ENCODE measurements at places on chromosomes 16 and 17.
A peak's percentile ranks its signal among the peaks of the same experiment; 100 is the strongest.

DNA sequence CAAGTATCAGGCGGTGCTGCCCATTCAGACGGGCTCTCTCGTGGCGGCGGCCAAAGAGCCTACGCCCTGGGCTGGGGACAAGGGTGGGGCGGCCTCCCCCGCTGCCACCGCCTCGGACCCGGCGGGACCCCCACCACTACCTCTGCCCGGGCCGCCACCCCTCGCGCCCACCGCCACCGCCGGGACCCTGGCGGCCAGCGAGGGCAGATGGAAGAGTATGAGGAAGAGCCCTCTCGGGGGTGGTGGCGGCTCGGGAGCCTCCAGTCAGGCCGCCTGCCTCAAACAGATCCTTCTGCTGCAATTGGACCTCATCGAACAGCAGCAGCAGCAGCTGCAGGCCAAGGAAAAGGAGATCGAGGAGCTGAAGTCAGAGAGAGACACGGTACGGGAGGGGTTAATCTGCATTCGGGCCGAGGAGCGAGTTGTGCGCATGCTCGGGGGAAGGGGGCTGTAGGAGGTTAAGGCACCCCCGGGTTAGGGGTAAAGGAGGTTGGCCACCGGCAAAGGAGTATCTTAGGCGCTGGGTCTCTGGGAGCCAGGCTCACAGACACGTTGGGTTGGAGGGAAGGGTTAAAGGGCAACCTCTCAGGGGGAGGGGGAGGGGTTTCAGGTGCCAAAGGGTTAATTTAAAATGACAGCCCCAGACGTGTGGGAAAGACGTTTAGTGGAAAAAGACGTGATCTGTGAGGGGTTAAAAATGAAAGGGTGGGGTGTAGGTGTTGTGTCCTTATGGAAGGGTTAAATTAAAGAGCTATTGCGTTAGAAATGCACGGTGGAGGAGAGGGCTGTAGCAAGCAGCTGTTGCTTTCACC is 1.4 kb downstream of the MSL1 start:
- DNase-seq, result peak; percentile 71

DNA sequence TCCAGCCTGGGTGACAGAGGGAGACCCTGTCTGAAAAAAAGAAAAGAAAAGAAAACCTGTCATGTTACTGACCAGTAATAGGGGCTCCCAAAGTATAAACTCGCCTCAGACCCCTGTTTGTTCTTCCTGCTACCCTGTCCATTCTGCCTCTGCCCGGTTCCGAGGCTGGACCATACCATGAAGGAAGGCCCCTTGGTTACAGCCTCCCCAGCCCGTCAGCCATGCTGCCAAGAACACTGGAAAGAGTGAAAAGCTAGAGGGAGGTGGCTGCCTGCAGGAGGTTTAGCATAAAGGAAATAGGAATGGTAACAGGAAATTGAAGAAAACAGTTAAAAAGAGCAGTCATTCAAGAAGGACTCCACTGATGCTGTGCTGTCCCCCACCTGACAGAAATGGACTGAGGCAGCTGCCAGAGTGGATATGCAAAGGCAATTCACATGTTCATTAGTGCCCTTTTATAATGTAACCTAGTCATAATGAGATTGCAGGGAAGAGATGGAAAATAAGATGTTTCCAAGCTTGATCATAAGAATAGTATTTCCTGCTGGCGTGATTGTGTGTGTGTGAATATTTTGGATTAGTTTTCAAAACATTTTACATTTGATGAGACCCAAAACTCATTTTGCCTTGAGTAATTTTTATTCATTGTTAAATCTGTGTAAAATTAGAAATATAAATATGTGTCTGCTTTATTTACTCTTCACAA is 102.6 kb downstream of the GOSR1 start:
- DNase-seq, result no peak

DNA sequence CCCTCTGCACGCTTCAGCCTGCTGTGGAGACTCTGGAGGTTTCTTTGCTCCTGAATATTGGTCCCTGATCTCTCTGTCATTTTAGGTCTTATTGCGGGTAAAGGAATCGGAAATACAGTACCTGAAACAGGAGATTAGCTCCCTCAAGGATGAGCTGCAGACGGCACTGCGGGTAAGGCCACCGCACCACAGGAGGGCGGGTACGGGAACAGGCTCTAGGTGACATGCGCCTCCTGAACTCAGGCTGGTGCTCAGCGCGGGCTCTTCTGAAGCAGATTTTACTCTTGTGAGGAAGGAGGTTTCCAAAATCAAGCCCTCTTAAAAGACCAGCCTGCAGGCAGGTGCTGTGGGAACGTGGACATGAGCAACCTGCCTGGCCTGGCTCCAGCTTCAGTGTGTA is 29.8 kb downstream of the PLD6 start:
- DNase-seq, result peak; percentile 7

- no peak for DNase-seq
These were observed at the start of gene RAB37 for GRCh38 chr17:74736513-74737298. Gene RAB37, plus strand, starts transcription at chr17:74737256. Its CDS starts 17 bp downstream, at chr17:74737273.

DNA sequence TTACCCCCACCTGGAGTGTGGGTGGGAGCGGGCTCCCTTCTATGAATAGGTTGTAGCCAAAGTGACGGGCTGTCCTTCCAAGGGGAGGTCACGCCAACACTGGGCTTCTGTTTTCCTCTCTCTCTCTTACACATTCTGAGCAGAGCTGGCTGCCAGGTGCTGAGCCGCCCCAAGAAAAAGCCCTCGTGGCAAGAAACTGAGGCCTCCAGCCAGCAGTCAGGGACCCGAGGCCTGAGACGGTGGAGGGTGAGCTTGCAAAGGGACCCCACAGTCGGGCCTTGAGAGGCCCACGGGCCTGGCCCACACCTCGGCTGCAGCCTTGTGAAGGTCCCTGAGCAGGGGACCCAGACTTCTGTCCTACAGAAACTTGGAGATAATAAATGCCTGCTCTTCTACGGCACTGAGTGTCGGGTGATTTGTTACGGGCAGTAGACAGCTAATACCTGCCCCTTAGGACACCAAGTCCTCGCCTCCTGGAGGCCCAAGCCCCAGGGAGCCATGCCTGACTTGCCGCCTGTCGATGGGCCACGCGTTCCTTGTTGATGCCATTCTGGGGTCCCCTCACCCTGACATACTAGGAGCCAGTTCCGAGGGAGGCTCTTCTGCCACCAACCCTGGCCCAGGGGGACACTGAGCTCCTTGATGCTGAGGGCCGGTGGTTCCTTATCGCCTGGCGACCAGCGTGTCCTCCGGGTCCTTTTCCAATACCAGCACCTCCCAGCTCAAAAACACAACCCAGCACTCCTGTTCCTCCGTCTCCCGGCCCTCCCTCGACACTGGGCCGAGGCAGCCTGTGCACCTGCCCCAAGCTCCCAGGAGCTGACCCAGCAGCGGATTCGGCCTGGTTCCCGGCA is 26.1 kb downstream of the SLC25A10 start:
- DNase-seq, result no peak

- no peak for DNase-seq
These were observed 39.8 kb downstream of the ARL4D start for GRCh38 chr17:43438626-43439025.

- no peak for DNase-seq
These were observed 176.3 kb downstream of the RPTOR start for GRCh38 chr17:80720610-80721577.
